Dermis blood vessel endothelial cell (primary cell): ENCODE measurements at places on chromosomes 12 and 14.

- DNase-seq = peak; percentile 98
These were observed 56.0 kb upstream of the HECTD1 start for GRCh38 chr14:31263485-31264133.

DNA sequence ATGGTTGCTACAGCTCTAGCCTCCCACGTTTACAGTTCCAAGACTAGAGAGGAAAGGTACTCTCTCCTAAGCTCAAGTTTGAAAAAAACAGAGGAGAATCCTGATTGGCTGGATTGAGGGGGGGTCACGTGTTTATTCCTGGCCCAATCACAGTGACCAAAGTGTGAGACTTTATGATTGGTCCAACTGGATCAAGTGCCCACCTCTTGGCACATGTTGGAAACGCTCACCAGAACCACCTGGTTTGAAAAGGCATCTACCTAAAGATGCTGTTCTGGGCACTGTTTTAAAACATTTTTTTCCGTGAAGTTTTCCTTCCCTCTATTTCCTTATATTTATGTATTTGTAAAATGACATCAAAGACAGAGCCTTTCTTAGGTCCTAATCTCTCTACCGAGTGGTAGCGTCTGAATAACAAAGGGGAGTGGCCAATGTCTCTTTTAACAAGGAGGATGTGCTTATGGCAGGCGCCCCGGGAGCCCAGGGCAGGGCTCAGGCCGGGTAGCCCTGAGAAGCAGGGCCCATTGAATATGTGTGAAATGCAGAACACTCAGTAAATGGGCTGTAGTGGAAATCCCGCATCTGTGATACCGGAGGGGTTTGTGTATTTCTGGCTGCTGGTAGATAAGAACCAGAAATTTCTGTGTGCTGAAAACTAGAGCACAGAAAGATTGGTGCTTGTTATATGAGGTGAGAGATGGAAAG, 146.2 kb downstream of the ATP23 start:
- no peak for DNase-seq

DNA sequence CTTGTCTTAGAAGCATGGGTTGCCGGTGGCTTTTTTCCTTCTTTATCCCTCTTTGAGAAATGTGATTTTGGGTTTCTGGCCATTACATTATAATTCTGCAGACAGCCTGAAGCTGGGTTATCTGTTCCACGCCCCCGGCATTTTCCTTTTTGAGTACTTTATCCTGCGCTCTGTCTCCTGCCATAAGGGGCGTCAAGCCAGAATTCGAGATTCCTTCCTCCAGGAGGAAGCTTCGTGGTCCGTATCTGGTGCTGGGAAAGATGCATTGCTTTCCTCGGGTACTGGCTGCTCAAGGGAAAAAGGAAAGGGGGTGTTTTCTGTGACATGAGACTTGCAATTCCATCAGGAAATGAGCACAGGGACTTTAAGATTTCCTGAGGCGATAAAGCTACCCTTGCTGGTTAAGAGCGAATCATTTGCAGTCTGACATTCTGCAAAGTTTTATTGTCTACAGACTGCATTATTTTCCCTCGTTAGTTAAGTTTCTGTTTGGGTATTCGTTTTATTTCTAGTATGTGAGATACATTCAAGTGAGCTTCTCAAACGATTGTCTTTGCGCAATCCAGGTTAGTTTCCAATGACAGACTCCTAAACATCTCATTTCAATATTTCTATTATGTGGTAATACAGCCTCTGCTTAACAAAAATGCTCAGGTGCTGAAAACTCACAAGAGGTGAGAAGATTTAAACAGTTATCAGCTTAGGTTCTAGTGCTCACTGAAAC, 694 bp downstream of the AKAP5 start:
- DNase-seq = peak; percentile 42

DNA sequence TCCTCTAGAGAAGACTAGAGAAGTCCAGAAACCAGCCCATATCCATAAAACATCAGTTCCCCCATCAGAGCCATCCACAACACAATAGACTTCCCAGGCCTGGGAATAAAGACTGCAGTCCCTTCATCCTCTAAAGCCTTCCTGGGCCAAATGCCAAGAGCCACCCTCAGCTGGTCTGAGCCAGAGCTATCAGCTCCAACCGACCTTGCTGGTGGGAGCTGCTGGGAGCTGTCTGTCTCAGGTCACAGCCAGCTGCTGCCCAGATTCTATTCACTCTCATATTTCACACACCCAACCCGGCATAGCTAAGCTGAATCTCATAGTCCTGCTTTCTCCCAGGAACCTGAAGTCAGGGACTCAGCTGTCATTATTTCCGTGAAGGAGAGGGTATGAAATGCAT, 10.9 kb upstream of the TFCP2 start:
- DNase-seq = peak; percentile 10

- DNase-seq = no peak
These were observed 79.0 kb downstream of the TMX1 start for GRCh38 chr14:51318813-51319597.

DNA sequence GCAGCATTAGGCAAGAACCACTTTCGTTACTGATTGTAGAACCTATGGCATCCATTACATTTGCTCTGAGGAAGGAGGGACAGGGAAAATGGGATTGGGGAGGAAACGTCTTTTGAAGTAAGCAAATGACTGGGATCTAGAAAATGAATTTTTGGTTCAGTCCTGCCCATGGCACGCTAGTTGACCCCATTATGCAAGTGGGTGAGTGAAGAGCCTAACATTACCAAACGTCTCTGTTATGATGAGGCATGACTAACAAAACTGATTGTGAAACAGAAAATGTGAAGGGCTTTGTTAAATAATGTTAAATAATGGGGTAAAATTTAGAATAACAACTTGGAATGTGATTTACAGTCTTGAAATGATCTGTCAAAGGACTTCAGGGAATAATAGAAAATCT, 38.9 kb downstream of the CPSF2 start:
- no peak for DNase-seq

DNA sequence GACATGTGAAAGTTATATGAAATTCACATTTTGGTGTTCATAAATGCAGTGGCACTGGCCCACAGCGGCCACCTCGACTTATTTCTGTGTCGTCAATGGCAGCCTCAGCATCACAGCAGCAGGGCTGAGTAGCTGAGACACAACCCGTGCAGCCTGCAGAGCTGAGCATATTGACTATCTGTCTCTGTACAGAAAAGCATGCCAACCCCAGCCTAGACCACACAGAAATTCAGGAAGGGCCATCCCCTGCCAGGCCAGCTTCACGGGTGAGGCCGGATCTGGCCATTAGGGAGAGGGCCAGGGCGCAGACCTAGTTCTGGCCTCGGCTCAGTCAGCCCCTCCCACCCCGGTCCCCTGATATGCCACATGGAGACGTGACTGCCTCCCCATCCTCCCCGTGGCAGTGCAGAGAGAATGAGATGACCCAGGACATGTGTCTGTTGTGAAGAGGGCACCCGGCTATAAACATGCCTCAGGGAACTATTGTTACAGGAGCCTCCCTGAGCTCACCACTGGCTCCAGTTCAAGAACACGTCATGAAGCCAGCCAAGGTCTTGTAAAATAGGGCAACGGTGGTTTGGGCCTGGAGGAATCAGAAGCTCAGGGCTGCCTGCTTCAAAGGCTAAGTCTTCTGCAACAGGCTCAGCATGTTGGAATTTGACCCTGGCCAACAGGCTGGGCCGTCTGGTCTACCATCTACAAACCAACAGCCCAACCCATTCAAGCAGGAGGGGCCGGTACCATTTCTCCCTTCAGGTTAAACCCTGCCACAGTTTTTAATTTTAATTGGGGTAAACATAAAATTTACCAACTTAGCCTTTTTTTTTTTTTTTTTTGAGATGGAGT, 25.5 kb downstream of the SCARB1 start:
- peak; percentile 91 for DNase-seq
